D341Med (cell line): ENCODE measurements at places on chromosomes 6 and 20.

DNA sequence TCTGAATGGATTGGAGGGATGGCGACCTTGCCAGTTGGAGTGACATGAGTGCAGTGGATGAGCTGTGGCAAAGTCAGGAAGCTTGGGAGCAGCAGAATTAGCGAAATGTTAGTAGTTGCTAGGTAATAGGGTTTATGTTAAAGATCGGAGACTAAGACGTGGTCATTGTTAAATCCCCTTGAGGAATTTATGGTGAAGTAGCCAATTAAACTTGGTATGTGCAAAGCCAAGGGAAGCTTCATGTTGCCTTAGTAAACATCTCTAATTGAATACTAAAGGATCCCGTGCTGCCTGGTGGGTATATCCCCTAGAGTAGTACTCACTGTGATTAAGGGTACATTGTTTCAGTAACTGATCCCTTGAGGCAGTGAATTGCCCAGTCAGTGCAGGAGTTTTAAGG, 106.0 kb downstream of the PRIM2 start:
- DNase-seq: peak; percentile 40

DNA sequence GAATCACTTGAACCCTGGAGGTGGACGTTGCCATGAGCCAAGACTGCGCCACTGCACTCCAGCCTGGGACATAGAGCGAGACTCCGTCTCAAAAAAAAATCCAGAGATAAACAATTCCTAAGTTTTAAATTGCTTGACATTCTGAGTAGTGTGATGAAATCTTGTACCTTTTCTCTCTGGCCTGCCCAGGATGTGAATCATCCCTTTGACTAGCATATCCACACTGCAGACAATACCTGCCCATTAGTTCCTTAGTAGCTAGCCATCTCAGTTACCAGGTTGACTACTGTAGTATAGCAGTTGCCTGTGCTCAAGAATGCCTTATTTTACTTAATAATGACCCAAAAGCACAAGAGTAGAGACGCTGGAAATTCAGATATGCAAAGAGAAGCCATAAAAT, 2.8 kb downstream of the ZFP57 start:
- DNase-seq: no peak

GRCh38 chr20:43387737-43388136, 70.0 kb upstream of the SRSF6 start:
- DNase-seq: no peak

DNA sequence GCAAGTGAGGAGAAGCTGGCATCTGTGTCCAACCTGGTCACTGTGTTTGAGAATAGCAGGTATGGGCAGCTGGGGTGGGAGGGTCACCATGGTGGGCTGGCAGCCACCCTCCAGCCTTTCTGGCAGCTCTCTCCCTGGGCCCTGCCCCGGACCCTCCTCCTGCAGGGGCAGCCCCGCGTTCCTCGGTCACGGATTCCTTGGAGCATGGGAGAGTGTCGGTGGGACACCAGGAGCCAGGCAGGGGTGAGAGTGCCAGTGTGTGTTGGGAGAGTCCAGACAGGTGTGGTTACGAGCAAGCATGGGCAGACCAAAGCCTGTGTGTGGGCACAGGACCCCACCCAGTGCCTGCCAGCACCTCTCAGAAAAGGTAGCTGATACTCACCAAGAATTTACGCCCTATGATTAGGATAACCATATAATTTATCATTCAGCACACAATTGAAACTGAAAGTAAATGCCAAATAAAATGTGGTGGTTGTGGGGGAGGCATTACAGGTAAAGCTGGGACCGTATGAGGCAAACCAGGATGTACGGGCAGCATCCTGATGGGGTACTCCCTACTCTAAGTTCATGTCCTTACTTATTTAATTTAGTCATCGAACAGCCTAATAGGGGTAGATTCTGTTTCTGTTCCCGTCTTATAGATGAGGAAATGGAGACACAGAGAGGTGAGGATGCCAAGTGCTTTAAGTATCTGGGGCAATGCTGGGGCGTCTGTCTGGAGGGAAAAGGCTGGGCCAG, 542 bp downstream of the FGD2 start:
- no peak for DNase-seq

DNA sequence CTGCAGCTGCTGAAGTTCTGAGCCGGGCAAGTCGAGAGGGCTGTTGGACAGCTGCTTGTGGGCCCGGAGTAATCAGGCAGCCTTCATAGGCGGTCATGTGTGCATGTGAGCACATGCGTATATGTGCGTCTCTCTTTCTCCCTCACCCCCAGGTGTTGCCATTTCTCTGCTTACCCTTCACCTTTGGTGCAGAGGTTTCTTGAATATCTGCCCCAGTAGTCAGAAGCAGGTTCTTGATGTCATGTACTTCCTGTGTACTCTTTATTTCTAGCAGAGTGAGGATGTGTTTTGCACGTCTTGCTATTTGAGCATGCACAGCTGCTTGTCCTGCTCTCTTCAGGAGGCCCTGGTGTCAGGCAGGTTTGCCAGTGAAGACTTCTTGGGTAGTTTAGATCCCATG, 21.2 kb upstream of the MAPK13 start:
- DNase-seq: no peak
